Kidney glomerular epithelial cell (primary cell): ENCODE measurements at places on chromosomes 7 and 10.

DNA sequence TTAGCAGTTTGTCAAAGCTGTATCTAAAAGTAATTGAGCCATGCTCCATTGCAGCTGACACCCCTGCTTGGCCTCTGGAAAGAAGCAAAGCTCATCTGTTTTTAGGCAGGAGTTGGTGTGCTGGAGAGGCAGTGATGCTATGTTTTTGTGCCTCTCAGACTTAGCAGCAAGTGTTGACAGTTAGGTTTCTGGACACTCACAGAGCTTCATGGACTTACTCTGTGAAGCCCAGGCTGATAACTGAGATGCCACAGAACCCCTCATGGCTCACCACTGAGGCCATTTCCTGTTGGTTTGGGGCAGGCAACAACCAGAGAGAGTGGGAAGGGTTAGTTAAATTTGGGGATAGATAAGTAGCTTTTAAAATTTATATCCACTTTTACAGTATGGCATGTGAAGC lies 59.8 kb downstream of the BTAF1 start:
- no peak for DNase-seq

DNA sequence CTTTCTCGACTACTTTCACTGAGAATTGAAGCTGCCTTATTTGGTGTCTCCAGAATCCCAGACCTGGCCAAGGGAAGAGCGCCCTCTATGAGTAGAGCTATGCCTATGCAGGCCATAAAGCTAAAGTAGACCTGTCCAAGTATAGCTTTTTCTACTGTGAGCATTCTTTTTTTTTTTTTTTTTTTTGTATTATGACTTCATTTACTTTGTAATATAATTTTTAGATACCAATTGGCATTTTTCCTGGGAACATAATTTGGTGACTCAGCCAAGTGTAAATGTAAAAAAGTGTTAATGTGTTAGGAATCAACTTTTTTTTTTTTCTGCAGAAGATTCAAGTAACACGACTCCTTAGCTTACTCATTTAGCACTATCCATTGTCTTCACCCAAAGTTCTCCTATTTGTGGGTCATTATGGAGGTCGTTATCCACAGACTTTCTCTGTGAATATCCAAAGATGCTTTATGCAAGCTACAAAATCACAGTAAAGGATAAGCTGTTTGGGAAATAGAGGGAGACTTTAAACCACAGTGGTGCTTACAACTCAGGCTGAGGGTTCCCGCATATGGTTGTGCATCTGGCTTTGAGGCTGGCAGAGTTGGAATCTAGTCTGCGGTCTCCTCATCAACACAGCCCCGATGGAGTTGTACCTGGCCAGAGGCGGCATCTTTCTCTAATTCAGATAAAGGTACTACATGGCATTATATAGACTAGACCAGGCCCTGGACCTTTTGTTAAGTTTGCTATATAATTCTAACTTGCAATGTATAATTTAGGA lies 1040.2 kb upstream of the SORCS1 start:
- DNase-seq, result peak; percentile 55

DNA sequence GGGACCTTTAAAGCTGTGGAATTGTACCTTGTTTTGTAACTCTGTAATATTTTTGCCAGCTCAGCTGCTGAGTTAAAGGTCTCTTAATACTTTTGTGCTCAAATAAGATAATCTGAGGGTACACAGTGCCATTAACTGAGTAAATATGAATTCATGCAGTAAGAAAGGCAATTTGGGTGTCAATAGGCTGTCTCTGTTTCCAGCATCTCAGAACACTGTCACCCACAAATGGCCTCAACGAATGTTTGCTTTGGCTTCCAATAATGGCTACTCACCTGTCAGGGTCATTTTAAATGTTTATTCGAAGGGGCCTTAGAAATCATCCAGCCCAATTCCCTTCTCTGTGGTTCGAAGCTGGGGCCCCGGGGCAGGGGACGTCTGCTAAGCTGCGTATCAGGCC lies 225.4 kb downstream of the ZMYND11 start:
- no peak for DNase-seq

- no peak for DNase-seq
Measured at GRCh38 chr7:80635998-80636397, 2.4 kb upstream of the CD36 start.

DNA sequence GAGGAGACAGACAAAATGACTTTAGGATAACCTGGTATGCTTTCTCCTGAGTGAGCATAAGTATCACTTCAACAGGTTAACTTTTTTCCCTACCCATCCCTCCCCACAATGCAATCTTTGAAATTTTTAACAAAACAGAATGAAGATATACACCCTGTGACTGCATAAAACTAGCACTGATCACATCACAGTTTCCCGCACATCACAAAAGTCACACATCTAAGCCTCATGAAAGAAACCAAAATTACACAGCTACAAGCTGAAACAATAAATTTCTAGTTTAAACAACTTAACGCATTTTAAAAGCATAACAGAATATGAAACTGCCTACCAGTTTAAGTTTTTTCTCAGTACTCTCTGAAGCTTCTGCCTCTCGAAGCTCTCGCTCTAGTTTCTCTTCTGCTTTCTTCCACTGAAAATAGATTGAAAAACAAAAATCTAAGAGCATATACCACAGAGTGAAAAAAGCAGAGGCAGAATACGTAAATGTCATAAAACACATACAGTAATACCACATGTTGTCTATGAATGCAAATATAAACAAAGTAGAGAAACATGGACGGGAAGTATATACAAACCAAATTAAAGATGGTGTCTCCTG lies 18.1 kb downstream of the NOC3L start:
- no peak for DNase-seq

GRCh38 chr7:79050603-79051002 lies 402.9 kb downstream of the MAGI2 start:
- peak; percentile 22 for DNase-seq

DNA sequence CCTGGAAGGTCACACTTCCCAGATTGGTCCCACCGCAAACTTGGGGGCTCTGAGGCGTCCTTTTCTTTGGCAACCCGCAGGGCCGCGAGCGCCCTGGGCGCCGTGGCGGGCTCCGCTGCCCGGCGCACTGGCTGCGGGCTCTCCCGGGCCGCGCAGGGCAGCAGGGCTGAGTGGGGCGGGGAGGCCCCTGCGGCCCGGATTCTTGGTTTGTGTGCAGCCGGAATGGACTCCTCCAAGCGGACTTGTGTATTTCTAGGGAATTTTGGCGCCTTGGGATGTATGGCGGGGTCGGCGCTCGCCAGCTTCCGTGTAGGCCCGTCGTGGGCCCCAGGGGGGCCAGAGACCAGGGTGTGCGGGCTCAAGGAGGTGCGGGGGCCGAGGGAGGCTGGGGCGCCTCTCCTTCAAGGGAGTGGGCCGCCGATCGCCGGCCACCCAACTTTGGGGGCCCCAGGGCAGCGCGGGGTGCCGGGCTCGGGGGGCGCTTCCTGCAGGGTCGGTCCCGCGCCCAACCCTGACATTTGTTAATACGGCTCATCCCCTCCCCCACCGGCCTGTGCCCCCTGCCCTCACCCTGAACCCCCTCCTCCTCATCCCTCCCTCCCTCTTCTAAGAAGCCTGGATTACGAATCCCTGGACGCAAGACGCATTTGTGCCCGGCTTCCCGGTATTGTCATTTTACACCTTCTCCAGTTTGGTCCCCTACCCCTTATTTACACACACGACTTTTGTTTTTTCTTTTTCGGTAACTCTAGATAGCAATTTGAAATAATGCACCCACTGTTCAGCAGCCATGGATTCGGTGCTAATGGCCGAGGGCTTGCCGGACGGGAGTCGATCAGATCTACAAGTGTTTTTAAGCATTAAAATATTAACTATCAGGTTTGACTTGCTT lies 2.5 kb downstream of the TCF7L2 start:
- DNase-seq, result no peak

DNA sequence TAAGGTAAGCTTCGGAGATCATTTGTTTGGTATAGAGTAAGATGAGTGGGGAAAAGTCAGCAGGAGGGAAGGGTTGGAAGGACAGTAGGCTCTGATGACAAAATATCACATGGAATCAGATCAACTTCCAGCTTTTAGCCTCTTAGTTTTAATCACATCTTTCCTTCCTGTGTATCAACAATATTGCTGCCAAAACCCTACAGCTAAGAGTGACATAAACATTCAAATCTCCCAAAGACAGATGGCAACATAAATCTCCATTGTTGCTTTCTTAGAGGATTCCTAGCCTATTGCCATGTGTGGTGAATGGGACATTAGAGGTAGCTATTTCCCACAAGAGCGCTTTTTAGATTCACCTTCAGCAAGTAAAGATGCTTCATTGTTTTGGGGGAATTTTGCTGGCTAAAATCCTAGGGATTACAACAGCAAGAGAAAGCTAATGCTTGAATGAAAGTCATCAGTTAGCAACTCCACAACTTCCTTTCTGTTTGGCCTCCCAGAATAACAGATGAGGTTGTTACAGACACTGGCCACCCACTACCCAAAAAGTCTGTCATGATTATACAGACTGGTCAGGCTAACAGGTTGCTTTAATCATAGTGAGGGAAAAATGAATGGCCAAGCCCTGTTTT lies 35.2 kb upstream of the FZD1 start:
- DNase-seq, result no peak

GRCh38 chr7:136923111-136923667 lies 54.7 kb downstream of the CHRM2 start:
- no peak for DNase-seq

DNA sequence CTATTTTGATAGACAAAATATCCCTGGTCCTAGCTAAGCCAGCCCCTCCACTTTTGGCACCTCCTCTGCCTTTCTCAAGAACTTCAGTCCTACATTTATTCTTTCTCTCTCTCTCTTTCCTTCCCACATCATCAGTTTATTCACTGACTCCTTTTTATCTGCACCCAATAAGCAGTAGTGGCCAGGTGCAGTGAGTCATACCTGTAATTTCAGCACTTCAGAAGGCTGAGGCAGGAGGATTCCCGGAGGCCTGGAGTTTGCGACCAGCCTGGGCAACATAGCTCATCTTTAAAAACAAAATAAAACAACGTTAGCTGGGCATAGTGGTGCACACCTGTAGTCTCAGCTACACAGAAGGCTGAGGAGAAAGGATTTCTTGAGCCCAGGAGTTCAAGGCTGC lies 19.4 kb upstream of the NRP1 start:
- no peak for DNase-seq

GRCh38 chr10:6987536-6987945 lies 407.5 kb upstream of the PRKCQ start:
- no peak for DNase-seq

DNA sequence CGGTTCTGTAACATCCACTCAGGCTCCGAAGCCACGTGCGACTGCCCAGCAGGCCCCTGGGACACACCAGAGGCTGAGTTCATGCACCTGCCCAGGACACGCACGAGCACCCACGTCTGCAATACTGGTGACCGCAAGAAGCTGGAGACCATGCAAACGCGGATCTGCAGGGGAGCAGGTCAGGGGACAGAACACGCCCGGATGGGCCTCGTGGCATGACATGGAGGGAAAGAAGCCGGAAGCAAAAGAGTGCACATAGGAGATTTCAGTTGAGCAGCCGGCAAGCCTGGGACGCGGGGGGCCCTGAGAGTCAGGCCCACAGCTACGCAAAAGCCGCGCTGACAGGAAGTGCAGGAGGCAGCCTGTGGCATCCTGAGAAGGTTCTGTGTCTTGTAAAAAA lies 73.7 kb downstream of the FOXL3 start:
- DNase-seq, result no peak

GRCh38 chr7:149072438-149072775 lies 18.1 kb downstream of the ZNF786 start:
- DNase-seq, result no peak

DNA sequence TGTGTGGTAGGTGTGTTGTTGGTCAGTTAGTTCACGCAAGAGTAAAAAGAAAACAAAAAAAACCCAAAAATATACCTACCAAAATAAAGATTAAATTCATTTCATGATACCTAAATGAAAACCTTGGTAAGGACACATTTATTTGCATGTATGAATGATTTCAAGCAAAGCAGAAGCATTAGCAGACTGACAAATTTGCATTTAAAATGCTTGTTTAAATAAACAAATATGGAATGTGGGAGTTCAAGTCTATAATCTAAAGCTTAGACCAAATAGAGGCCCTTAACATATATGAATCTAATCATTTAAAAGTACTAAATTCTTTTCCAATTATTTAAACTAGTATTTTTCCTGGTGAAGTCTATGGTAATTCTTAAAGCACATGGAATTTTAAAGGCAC lies 35.8 kb downstream of the GNAT3 start:
- no peak for DNase-seq

DNA sequence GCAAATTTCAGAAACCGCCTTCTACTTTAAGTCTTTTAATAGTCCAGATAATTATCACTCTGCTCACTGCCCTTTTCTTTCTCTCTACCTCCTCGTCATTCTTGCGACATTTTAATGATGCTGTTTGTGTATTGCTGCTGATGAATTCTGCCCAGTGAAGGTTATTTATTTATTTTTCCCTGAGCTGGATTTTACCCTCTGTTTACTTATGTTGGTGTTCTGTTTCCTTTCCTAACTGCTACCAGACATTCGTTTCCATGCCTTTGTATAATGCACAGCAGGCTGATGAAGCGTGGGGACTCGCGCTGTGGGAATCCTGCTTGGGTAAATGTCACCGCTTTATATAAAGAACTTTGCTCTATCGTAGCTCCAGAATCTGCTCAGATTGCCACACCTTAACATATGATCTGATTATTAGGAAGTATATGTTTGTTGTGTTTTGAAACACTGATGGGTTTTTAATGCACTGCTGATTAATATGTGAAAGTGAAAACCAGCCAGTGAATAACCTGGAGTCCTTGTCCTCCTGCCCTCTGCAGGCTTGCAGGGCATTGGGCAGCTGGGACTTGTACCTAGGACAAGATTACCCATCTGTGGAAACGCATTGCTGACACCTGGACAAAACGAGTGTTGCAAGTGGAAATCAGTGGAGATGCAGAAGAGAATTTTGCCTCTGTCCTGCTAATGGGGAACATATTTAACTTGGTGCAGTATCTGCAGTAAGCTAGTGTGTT lies 291.5 kb downstream of the SDK1 start:
- DNase-seq, result no peak

- DNase-seq, result no peak
Measured at GRCh38 chr7:116209561-116210070, 723 bp upstream of the TES start.

DNA sequence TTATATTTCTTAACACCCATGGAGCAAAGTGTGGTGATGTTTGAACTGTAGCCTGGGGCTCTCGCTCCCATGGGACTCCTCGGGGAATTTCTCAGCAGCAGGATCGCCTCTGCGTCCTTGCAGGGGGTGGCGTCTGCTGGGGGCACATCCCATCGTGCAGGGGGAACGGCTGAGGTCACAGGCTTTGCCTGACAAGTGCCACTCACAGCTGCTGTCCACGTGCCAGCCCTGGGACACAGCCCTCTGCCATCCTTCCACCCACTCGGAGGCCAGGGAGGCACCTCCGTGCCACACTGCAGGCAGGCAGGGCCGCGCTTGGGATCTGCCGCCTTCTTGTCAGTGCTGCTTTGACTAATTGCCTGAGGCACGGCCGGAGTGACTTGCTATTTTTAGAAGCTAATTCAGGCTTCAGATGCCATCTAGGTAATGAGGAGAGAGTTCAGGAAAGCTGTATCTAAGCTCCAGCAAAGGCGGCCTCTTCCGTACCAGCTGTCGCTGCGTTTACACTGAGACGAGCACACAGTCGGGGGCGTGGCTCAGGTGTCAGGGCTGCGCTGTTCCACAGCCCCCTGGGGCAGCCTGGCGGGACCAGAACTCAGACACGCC lies 45.7 kb downstream of the PITRM1 start:
- DNase-seq, result no peak
